ENCODE measurements at places on chromosomes 3 and 15. TPM values are rescaled to one million over a fixed set of nuclear protein-coding genes. Genes with fewer than 3 reads are reported as not detected.

GRCh38 chr3:131393868-131394267, 12.3 kb downstream of the NUDT16 start:
- no peak for DNase-seq

The AP2M1 gene
- polyA plus RNA-seq: 298 TPM

DNA sequence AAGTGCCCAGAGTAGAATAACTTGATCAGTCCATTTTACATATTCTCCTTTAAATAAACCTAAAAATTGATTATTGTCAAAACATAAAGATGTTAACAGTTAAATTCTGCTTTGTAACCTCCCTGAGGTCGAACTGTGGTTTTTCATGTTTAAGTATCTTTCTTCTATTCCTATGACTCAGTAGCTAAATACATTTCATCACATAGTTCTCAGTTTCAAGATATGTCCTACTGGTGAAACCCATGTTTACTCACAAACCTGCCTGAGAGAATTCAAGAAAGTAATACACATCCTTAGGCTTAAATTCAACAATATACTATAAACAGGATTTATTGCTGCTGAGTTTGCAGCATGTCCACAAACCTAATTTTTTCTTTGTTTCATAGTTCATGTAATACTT, 692.9 kb downstream of the ZPLD1 start:
- no peak for DNase-seq

DNA sequence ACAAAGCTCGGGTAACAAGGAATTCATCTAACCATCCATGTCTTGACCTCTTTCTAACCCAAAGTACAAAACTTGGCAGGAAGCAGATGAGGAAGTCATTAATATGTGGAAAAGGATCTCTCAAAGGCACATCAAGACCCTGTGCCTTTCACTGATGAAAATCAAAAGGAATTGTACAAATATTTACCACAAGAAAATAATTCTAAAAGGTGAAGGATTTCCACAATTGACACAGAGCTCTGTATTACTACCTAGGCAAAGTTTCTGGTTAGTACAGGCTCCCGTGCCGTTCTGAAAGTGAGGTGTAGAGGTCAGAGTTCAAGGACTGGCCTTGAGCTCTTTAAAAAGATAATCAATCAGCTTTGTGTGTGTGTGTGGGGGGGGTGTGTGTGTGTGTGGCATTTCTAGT, 239.7 kb upstream of the ICE2 start:
- DNase-seq: no peak

The TAGLN3 gene
- polyA plus RNA-seq: not detected

The RUBCN gene
- polyA plus RNA-seq: 5.7 TPM

- DNase-seq: no peak
Measured at GRCh38 chr3:135991621-135992020, 26.1 kb downstream of the PPP2R3A start.

The WNT5A gene
- 0.55 TPM for polyA plus RNA-seq

- DNase-seq: no peak
Measured at GRCh38 chr3:173399044-173399443, 1.5 kb downstream of the NLGN1 start.

The ARNT2 gene
- 10.1 TPM for polyA plus RNA-seq

- DNase-seq: no peak
Measured at GRCh38 chr15:36109943-36110658, 469.3 kb upstream of the CDIN1 start.

DNA sequence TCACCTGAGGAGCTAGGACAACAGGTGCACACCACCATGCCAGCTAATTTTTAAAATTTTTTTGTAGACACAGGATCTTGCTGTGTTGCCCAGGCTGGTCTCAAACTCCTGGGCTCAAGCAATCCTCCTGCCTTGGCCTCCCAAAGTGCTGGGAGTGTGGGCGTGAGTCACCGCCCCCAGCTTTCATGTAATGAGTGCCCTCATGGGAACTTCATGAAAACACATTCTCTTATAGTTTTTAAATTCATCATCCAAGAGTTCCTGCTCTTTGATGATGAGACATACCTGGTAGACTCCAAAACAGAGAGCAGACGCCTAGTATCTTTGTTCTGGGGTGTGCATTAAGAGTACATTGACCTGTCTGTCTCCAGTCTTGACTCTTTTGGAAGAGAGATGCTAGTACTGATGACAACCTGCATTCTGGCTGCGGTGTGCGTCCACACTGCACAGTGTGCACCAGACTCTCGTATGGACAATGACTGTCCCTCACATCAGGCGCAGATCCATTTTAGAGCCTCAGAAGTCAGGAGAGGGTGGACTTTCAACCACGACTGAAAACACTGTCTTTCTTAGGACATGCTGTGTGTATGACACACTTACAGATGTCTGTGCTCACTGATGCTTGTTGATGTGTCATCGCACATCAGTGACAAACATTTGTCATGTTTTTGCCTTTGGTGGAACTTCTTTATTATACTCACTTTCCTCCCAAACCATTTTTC, 2.0 kb downstream of the NRROS start:
- DNase-seq: no peak

- no peak for DNase-seq
Measured at GRCh38 chr15:60217161-60217560, 180.6 kb downstream of the ANXA2 start.

The CORO2B gene
- polyA plus RNA-seq: 1.8 TPM

GRCh38 chr15:101250341-101250831, 1.5 kb downstream of the CHSY1 start:
- DNase-seq: no peak

The CSTA gene
- polyA plus RNA-seq: 0.41 TPM

GRCh38 chr3:50220109-50220508, 15.0 kb downstream of the SLC38A3 start:
- no peak for DNase-seq

DNA sequence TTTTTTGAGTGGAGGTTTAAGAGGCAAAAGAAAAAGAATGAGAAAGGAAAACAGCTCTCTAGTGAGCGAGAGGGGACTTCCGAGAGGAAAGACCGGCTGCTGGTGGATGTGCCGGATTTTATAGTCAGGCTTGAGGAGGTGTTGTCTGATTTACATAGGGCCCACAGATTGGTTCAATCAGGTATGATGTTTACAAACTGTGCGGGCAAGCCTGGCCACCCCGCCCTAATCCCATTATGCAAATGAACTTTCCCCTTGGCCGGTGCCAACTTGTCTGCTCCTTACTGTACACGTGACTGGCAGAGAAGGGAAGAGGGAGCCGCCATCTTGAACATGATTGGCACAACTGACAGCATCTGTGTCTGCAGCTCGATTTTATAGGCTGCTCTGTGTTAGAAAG, 44.7 kb downstream of the FAM43A start:
- DNase-seq: no peak

The FRMD5 gene
- 3.3 TPM for polyA plus RNA-seq

The ZNF502 gene
- polyA plus RNA-seq: 1.8 TPM

The TMEM202 gene
- not detected for polyA plus RNA-seq

The FYTTD1 gene
- 19.8 TPM for polyA plus RNA-seq

GRCh38 chr15:42723068-42723467, 13.9 kb downstream of the CDAN1 start:
- peak; percentile 3 for DNase-seq

- no peak for DNase-seq
Measured at GRCh38 chr3:126908752-126909275, 74.1 kb upstream of the PLXNA1 start.

The CA12 gene
- polyA plus RNA-seq: 129 TPM

DNA sequence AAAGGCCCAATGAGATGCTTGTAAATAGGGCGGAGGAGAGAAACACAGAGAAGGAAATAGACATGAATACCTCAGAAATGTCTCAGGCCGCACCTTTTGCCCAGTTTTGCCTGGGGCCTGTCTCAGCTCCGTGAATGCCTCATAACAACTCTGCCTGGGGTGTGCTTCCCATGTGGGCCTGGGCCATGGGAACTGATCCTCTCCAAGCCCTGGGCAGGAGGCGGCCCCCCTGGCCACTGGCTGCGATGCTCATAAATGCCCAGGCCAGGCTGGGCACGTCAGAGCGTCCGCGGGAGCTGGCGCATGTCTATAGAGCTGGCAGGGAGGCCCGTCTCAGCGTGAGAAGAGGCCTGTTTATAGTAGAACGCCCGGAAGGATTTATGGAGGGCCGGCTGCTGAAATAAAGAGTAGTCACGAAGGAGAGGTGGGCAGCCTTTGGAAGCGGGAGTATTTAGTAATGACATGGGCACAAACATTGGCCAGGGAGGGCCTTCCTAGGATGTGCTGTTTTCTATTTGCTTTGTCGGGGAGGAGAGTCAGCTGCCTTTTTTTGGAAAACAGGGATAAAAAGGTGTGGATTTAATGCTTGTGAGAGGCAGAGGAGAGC, 85.9 kb upstream of the IGF1R start:
- no peak for DNase-seq

The PAK6 gene
- 0.12 TPM for polyA plus RNA-seq

The CPN2 gene
- not detected for polyA plus RNA-seq

The SLC9C1 gene
- polyA plus RNA-seq: not detected

The ZSCAN29 gene
- polyA plus RNA-seq: 12.7 TPM

DNA sequence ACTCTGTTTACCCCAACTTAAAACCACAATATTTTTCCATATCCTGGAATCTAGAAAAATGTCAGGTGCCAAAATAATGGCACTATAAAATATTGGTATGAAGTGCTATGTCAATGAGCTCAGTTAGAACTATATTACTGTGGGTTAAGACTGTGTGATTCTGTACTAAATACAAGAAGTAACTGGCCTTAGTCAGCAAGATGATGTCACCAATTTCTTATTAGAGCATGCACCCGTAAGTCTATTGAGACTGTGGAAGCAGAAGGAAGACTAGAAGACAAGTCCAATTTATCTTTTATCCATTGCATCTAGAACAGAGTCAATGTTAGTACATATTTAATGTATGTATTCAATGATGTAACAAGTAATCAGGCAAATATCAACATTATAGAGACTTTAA, 25.0 kb downstream of the LRRC58 start:
- DNase-seq: no peak

Measured in A549 (cell line).